CD4-positive, alpha-beta T cell treated with Interleukin-4 for 1 hour (primary cell): ENCODE measurements at places on chromosomes 4 and X.
A peak's percentile ranks its signal among the peaks of the same experiment; 100 is the strongest.

DNA sequence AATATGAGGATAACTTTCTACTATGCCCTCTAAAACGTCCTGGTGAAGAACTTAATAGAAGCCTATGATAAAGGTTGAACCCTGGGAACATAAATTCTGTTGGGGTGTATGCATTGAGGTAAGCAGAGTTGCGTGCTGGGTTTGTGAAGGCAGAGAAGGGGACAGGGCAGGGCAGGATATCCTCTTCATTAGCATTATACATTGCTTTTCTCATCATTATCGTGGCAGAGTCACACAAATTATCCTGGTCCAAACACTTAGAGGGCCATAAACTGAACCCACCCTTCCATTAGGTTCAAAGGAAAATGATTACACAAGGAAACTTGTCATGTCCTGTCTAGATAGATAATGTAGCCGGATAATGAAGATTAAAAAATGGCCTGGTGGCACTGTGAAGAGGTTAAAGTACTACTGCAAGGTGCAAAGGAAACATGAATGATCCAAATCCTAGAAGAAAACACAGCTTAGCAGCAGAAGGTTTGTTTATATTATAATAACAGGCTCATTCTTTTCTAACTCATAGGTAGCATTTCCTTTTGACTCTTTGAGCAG is 189.1 kb downstream of the SPCS3 start:
- DNase-seq, result no peak

DNA sequence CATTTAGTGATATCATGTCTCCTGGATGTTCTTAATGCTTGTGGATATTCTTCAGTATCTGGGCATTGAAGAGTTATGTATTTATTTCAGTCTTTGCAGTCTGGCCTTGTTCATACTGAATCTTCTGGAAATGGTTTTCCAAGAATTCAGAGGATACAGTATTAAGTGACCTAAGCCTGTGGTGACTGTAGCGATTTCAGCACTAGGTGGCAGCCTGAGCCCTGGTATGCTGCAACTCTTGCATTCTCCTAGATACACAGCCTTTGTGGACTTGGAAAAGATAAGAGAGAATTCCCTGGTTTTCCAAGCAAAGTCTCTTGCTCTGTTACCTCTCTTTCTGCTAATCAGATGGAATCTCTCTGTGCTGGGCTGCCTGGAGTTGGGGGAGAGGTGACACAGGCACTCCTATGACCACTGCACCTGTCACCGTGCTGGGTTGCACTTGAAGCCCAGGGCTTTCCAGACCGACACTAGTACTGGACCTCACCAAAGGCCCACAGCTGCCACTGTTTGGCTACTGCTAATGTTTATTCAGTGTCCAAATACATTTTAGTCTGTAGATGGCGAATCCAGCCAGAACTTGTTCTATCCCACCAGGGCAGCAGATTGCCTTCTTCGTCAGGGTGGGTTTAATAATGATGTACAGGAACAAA is 19.3 kb upstream of the SPIN2A start:
- DNase-seq, result no peak

GRCh38 chr4:150321113-150321512 is 242.9 kb downstream of the DCLK2 start:
- DNase-seq, result no peak

DNA sequence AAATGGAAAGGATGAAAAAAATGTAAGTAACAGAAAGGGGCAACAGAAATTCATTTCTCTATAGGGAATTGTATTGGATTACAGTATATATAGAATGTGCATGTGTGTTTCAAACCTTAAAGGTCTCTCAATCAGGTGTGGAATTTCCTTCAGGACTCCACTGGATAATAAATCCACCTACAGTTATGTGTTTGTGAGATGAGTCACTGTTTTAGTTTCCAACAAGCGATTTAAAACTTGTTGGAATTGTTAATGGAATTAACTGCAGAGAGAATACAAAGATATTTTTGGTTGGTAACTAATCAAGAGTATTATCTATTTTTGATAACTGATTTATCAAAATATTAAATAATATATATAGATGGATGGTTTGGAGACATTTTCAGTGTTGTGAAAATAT is 32.8 kb downstream of the CEP44 start:
- no peak for DNase-seq

DNA sequence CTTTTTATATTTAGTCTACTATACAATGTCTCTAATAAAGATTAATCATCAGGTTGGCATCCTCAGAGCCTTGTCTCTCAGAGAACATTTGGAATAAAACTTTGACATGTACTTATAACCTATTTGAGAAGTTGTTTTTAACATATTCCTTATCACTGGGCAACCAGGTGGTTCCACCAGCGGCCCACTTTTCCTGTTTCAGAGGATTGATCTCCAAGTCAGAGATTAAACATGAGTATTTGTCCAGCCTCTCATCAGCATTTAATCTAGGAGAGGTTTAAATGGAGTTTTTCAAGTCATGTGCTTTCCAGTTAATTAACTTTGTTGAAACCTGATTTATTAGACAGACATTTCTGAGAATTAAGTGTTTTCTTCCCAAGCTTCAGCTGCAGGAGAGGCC is 345.5 kb downstream of the GRXCR1 start:
- DNase-seq, result no peak

DNA sequence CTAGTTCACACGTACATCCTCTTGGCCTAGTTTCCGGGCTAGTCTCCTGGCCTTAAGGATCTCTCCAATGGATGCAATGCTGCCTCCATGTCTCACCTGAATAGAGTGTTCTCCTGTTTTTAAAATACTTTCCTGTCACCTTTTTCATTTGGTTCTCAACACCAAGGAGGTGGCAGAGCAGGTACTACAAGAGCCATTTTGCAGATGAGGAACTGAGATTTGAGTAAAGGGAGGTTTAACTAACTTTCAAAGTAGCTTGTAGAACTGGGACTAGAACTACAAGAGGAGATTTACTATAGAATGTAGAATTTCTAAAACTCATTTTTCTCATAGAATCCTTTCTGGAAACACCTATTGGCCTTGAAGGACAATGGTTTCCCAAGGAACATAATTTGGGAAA is 97.6 kb upstream of the AP1S2 start:
- DNase-seq, result no peak

DNA sequence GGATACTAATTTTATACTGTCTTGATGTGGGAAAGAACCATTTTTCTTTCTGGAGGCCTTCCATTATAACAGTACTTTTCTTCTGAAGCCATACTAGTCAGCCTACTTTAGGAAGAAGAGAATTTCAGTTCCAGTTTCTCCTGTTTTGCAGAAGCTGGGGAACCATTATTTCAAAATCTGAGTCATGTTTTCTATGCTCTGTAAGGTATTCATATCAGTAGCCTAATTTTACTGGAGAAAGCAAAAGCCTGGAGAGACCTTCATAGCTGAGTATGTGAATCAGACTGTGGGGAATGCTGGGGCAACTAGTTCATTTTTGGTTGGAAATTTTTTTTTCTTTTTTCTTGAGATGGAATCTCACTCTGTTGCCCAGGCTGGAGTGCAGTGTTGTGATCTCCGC is 22.4 kb downstream of the AFF1 start:
- DNase-seq, result no peak

GRCh38 chr4:114365591-114365990 is 233.0 kb upstream of the UGT8 start:
- DNase-seq, result no peak

GRCh38 chr4:2662598-2662997 is 93.5 kb downstream of the TNIP2 start:
- no peak for DNase-seq

DNA sequence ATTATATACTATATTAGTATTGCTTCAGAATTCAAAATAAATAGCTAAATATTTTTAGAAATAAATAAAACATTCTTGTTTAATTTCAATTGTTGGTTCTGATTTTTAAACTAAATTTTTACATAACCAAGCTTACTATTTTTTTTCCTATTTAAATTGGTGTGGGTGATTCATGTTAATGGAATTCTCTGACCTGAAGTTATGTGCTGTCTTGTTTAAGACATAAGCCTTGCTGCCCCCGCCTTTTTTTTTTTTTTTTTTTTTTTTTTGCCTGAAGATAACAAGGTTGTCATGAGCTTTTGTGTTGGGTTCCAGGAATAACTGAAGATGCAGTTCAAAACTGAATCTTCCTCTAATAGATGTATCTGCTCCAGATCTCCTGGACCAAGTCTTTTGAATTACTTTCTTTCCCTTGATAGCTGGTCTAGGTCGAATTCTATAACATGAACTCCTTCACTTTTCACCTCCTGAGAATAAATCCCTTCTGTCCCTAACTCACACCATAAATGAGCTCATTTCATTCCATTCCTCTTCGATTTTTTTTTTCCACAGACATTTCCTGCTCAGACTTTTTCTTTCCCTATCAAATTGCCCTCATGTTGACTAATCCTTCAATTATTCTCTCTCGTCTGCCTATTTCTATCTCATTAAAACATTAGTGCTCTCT is 261.5 kb upstream of the FTHL17 start:
- DNase-seq, result no peak

- DNase-seq, result no peak
These were observed 534.4 kb downstream of the MID1IP1 start for GRCh38 chrX:39335513-39336235.

- peak; percentile 19 for DNase-seq
These were observed 133.6 kb upstream of the GIMD1 start for GRCh38 chr4:106502106-106502699.

GRCh38 chr4:6121276-6121850 is 79.0 kb downstream of the JAKMIP1 start:
- no peak for DNase-seq

GRCh38 chr4:101205916-101206315 is 141.4 kb downstream of the PPP3CA start:
- peak; percentile 58 for DNase-seq

DNA sequence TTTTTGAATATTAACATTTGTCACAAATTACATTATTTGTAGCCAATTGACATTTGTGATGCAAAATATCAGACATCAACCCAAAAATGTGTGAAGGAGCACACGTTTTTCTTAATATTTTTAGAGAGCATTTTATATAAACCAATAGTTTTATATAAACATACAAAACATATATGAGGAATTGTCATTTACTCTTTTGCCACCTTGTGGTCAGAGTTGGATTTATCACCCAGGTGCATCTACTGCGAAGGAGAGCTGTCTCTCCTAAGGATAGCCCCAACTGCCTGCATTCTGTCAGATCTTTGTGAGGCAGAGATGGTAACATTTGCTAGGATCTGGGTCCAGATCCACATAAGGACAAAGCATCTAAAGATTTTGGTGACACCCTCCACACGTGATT is 2.5 kb upstream of the USP27X start:
- peak; percentile 21 for DNase-seq

DNA sequence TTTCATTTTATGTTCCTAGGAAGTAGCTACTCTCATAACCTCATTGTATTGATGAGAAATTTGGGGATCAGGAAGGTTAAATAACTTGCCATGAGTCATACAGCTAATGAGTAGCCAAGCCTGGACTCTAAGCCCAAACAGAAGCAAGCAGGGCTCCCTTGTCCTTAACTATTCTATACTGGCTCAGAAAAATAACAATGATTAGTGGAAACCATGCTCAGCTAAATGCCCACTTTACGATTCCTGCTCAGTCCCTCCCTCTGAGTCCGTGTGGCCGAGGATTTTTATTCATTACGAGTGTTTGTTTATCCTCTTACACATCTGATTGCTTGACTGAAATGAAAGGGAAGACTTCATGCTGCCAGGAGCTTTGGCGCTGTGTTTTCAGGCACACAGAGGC is 100.9 kb downstream of the SLC34A2 start:
- DNase-seq, result no peak

DNA sequence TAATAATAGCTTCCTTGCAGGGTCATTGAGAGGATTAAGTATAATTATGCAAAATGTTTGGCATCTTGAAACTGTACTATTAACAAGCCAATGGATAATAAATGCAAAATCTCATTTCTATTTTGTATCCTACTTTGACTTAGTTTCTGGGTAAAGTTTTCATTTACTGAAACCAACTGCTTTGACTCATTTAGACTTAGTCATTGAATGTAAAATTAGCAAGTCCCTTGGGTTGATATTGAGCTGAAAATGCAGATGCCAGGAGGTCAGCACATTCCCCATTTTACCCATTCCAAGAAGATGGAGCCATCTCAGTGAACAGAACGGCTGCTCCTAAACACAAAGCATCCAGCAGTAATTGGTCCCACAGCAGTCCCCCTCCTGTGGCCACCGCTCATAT is 74.7 kb upstream of the GATB start:
- DNase-seq, result no peak

DNA sequence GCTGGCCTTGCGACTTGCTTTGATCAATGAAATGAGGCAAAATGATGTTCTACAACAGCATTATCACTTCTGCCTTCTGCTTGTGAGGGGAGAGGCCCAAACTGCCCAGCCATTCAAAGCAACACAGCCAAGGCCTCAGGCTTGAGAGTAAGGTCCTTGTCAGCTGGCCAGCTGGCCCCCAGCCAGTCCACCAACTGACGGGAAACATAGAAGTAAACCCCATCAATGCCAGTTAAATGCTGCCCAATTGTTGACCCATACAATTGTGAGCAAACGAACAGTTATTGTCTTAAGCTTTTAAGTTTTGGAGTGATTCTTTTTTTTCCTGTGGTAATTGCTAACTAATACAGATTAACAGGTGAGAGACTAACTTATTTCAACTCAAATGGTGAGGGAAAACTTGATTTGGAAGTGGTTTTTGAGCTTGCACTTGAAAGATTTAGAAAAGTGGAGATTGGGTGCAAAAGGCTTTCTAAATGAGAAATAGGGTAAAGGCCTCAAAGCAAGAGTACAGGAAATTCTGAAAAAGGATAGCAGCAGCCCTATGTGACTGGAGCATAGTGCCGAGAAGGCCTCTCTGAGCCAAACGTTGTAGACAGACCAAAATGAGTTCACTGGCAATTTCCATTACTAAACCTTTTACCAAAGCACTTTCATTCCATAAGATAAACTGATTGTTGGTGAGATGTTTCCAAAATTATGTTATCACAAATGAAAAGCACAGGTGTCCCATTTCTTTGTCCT is 66.9 kb downstream of the ARHGEF38 start:
- no peak for DNase-seq

DNA sequence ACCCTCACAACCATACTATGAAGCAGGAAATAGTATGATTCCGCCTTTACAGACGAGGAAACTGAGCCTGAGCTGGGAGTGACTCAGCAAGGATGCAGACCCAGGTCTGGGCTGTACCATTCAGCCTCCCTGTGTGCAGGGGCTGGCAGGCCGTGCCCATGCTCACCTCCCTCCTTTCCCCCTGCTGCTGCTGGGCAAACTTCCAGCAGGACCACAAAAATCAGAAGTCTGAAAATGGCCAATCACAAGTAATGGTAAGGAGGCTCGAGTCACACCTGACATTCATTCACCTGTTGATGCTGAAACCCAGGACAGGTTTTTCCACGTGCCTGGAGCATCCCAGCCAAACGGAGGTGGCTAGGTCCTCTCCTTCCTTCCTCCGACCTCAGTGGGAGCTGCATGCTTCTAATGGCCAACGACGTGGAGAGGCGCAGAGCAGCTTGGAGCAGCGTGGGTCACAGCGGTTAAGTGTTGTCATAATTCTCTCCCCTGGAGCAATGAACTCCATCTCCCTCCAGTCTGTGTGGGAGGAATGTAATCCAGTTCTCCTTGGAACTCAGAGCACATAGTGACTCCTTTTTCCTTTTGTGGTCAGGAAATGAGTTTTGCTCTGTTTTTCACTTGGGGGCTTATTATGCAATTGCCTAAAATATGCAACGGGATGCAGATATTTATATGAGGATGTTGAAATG is 371.7 kb downstream of the BCOR start:
- no peak for DNase-seq

GRCh38 chrX:47194194-47194787 is 662 bp downstream of the UBA1 start:
- DNase-seq, result no peak
